CD8-positive, alpha-beta memory T cell (primary cell): ENCODE measurements at places on chromosomes 1 and 21. TPM values are rescaled to one million over a fixed set of nuclear protein-coding genes. Genes with fewer than 3 reads are reported as not detected.

Gene TMEM81
- 2.9 TPM for total RNA-seq

Gene AQP10
- not detected for total RNA-seq

DNA sequence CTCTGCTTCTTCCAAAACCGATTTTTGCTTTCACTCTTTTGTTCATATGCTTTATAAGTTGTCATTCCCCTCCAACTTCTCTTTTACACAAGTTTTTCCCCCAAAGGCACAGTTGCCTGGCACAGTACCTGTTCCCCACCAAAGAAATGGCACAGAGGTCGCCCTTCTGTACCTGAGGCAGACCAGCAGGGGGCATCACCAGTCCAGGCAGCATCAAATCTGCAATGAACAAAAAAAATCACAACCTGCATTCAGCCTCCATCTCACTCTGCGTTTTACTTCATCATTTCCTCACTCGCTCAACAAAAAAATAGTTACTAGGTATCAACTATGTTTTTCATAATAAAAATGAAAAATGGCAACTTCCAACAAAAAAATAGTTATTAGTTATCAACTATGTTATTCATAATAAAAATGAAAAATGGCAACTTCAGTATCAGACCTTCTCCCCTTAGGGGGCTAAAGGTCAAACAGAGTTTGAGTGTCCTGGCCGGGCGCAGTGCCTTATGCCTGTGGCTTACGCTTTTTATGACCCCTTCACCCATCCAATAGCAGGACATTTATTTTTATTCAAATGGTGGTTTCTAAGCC, 4.1 kb downstream of the EIF2D start:
- no peak overlapping the region for H3K27ac ChIP-seq
- peaks cover 9% of the 10 kb centered on the region for H3K4me1 ChIP-seq
- peaks cover 24% of the 10 kb centered on the region for H3K36me3 ChIP-seq
- H3K4me3 ChIP-seq: no peak overlapping the region

GRCh38 chr1:153365696-153366095, 8.0 kb downstream of the S100A9 start:
- no peaks in the 10 kb centered on the region for H3K27me3 ChIP-seq
- H3K4me1 ChIP-seq: no peaks in the 10 kb centered on the region
- H3K4me3 ChIP-seq: no peak overlapping the region
- no peak overlapping the region for H3K27ac ChIP-seq
- no peak for DNase-seq

DNA sequence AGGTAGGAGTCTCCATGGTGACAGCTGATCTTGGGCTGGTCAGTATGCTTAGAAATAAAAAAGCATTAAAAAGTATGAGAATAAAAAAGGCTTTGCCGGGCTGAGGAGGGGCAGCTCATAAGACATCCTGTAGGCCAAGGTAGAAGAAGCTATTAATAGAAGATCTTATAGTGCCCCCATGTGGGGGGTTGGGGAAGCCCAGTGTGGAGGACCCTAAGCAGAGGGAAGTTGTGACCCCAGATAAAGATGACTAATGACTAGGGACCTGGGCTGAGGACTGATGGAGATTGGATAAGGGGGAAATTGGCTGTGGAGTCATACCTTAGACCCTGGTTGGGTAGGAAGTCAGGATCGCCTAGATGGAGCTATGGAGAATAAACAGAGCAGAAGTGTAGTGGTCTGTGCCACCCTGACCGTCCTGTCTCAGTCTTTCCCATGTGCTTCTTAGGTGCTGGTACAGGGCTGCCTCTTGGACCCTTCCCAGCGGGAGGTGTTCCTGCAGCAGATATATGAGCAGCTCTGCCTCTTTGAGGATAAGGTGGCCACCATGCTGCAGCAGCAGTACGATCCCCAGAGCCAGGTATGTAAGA, 25.0 kb downstream of the SZT2 start:
- H3K27ac ChIP-seq: no peak overlapping the region
- DNase-seq: peak; percentile 54
- no peak overlapping the region for H3K4me3 ChIP-seq

GRCh38 chr1:41880950-41881885, 37.5 kb downstream of the HIVEP3 start:
- no peak for DNase-seq
- no peaks in the 10 kb centered on the region for H3K36me3 ChIP-seq
- peaks cover 6% of the 10 kb centered on the region for H3K4me1 ChIP-seq
- no peak overlapping the region for H3K4me3 ChIP-seq

Gene BCAN
- total RNA-seq: not detected

DNA sequence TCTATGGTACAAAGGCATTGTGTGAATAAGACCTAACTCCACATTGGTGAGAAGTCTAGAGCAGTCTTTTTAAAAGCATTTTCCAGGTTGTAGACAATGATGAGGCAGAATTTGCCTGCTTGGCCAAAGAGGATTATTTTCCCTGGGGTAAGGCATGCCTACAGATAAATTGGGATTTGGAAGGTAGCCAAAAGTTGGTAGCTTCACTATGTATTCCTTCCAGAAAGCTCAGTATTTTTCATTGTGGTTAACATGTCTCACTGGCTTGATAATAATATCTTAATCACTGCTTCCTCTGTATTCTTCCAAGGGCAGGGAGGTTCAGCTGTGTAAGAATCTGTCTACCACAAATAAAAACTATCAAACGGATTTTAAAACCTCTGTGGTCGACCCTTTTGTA, 590.8 kb upstream of the PRMT6 start:
- no peak overlapping the region for H3K27ac ChIP-seq
- H3K4me3 ChIP-seq: no peak overlapping the region
- no peak for DNase-seq
- no peaks in the 10 kb centered on the region for H3K27me3 ChIP-seq
- H3K4me1 ChIP-seq: no peaks in the 10 kb centered on the region

Gene ADAMTS5
- total RNA-seq: not detected

Gene SYCP1
- not detected for total RNA-seq

GRCh38 chr21:37744551-37744950, 171.7 kb downstream of the KCNJ6 start:
- no peak overlapping the region for H3K4me3 ChIP-seq
- no peak overlapping the region for H3K27ac ChIP-seq
- H3K36me3 ChIP-seq: no peaks in the 10 kb centered on the region
- H3K27me3 ChIP-seq: peaks cover 6% of the 10 kb centered on the region
- no peaks in the 10 kb centered on the region for H3K4me1 ChIP-seq
- no peak for DNase-seq
